ENCODE measurements at places on chromosomes 7 and 10.

GRCh38 chr7:56046721-56047445 lies 4.4 kb downstream of the PSPH start:
- DNase-seq, result no peak

- no peak for DNase-seq
These were observed 4.4 kb upstream of the BICC1 start for GRCh38 chr10:58508316-58508715.

DNA sequence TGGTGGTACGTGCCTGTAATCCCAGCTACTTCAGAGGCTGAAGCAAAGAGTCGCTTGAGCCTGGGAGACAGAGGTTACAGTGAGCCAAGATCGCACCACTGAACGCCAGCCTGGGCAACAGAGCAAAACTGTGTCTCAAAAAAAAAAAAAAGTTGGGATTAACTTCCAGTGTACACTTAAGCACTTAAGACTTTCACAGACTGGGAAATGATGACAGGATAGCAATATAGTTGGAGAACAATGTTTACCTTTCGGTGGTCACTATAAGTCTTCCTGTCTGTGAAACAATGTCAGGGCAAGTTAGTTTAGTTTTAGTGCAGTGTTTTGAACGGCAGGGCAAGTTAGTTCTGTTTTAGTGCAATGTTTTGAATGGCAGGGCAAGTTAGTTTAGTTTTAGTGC lies 130.2 kb downstream of the TPST1 start:
- no peak for DNase-seq

- DNase-seq, result no peak
These were observed 11.3 kb downstream of the ADAM12 start for GRCh38 chr10:126376956-126377355.

DNA sequence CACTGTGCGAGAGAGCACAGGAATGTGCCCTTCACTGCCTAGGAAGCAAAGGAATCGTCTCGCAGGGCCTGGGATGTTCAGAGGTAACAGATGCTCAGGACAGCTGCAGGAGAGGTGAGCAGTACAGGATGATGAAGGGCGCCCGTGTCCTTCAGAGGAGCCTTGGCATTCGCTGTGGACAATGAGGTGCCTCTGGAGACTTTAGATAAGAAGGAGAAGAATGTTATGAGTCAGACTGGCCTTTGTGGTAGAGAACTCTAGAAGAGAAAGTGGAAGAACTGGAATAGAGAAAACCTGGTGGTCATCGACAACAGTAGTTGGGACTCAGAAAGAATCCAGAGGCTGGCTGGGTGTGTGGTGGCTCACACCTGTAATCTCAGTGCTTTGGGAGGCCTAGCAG lies 64.4 kb upstream of the LEP start:
- no peak for DNase-seq

- DNase-seq, result no peak
These were observed 123.3 kb downstream of the PTPN20 start for GRCh38 chr10:47034441-47035051.

DNA sequence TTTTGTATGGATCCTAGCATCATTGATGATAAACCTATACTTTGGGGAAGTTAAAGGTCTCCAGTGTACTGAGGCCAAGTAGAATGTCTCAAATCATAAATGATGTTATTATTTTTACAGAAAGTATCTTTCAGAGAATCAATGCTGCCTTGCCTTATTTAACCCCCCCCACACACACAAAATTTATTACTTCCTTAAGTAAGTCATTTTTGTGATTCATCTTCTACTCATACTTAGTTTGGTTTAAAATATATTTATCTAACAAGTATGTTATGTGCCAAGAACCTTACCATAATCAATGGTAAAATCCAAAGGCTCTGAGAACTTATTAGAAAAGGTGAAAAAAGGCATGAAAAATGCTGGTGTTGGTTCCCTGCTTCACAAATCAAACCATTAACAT lies 18.8 kb upstream of the CLDN12 start:
- no peak for DNase-seq

DNA sequence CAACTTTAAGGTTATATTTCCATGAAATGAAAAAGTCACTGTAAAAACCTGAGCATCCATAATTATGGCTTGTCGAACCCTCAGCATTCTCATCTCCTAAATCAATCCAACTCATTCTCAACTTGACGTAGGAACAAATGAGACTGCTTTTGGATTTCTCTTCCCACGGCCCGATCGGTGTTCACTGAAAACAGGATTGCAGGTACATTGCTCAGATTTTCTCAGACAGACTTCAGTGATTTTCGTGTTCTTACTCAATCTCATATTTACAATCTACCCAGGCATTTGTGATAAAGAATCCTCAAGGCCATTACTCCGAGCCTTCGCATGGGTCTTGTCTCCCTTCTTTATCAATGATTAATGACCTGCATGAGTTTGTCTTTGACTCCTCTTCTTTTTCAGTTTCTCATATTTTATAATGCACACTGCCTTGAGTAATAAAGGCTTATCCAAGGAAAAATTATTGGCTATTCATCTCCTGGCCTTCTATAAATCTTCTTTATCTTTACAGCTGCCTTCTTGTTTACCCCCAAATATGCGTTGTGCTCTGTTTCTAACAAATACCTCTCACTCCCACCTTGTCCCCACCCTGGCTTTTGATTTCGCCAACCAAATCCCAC lies 90.4 kb upstream of the MYO3A start:
- DNase-seq, result no peak

GRCh38 chr7:92259062-92259461 lies 13.3 kb downstream of the ANKIB1 start:
- no peak for DNase-seq

DNA sequence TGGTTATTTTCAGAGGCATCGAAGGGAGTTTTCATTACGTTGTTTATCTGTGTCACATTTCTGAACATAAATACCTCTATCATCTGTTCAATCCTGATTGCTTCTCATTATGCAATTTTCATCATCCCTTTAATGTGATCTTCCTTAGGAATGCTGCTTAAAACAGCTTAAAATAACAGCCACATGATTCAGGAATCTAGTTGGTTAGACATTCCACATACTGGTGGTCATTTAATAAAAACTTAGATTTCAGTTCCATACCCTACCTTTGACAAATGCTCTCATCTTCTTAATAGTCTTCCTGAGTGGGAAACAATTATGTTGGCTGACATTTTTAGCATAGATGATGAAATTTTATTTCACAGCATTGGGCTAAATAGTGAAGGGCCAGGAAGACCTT lies 191.3 kb upstream of the CDCA7L start:
- no peak for DNase-seq

DNA sequence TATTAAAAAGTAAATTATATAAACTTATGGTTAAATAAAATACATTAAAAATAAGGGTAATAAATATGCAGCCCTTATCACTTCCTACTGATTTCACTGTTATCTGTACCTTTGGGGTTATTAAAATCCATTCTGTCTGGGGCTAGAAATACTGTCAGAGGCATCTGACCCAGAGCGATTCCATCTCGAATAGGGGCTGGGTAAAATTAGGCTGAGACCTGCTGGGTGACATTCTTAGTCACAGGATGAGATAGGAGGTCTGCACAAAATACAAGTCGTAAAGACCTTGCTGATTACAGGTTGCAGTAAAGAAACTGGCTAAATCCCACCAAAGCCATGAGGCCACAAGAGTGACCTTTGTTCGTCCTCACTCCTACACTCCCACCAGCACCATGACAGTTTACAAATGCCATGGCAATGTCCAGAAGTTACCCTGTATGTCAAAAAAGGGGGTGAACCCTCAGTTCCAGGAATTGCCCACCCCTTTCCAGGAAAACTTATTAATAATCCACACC lies 77.6 kb downstream of the COBL start:
- DNase-seq, result no peak

- DNase-seq, result no peak
These were observed 28.4 kb downstream of the ITGB1 start for GRCh38 chr10:32929634-32930033.

- DNase-seq, result no peak
These were observed 1050.7 kb downstream of the SORCS3 start for GRCh38 chr10:105691811-105692210.

GRCh38 chr7:79452032-79452494 lies 1.4 kb downstream of the MAGI2 start:
- no peak for DNase-seq

GRCh38 chr7:83732305-83732704 lies 83.4 kb upstream of the SEMA3E start:
- no peak for DNase-seq

- DNase-seq, result no peak
These were observed 381.1 kb upstream of the SEMA3D start for GRCh38 chr7:85567983-85568382.

GRCh38 chr10:86970162-86970981 lies 2.1 kb downstream of the ADIRF start:
- DNase-seq, result no peak

DNA sequence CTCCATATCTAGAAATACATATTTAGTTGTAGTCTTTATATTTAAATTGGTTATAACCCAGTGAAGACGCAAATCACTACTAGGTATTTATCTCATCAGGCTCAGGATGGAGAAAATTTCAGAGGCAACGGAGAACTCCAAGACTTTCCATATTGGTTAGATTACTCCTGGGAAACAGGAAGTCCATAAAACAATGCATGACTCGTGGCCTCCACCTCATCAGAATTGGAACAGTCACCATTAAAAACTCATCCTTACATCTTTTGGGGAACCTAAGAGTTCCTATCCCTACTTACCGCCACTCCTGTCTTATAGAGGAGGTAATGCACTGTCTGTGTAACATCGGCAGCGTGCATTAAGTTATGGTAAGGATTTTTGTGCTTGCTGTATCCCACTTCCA lies 177.6 kb downstream of the PPP1R17 start:
- no peak for DNase-seq

DNA sequence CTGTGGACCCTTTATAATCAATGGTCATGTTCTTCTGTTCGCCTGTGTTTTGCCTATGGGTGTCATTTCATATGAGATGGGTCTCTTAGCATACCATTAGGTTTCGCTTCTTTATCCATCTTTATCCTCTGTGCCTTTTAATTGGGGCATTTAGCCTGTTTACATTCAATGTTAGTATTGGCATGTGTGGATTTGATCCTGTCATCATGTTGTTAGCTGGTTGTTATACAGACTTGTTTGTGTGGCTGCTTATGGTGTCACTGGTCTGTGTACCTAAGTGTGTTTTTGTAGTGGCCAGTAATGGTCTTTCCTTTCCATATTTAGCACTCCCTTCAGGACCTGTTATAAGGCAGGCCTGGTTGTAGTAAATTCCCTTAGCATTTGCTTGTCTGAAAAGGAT lies 90.3 kb downstream of the MYO3A start:
- no peak for DNase-seq

GRCh38 chr10:97518301-97519043 lies 19.7 kb downstream of the UBTD1 start:
- no peak for DNase-seq

DNA sequence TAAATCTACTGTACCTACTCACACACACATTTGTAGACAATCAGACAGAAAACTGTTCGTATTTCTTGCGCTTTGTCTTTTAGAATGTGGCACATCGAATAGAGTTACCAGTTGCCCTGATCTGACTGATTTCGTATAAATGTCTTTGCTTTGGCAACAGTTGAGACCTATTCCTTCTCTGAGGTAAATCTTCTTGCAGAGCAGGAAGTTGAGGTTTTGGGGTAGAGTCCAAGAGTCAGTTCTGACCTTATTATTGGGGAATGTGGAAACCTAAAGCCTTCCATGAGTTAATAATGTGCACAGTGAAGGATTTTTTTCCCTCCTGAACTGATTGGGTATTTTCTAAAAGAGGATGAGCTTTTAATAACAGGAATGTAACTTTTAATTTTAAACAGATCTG lies 135.3 kb downstream of the KIAA1217 start:
- no peak for DNase-seq

- no peak for DNase-seq
These were observed 13.9 kb downstream of the TET1 start for GRCh38 chr10:68574051-68574450.

DNA sequence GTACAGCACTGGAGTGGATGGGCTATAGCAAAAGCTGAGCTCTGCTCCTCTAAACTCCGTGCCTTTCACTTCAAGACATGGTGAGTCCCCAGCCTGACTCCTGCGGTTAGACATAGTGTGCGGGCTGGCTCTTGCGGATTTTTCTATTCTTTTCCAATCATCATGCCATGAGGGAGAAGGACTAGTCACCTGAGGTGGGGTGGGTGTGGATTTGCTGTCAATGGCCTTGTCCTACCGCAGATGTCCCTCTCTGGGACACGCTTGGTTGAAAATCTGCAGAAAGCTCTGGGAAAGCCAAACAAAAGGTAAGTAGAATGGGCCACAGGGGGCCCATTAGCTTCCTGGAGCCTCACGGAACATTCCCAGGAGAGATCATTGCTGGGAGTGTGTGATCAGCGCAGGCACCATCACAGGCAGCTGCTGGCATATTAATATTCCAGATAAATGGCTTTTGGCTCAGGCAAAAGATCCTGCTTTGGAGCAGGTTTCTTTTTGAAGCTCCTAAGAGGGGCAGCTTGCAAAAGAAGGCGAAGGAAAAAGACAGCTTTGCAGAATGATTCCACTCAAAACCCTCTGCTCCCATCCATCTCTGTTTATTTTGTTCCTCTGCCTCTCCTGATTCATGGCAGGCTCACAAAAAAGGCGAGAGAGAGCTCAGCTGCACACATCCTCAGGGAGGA lies 509.0 kb upstream of the ZMIZ1 start:
- no peak for DNase-seq

GRCh38 chr10:93945819-93946218 lies 47.9 kb upstream of the PLCE1 start:
- no peak for DNase-seq

GRCh38 chr7:101901661-101902491 lies 84.5 kb downstream of the CUX1 start:
- no peak for DNase-seq

DNA sequence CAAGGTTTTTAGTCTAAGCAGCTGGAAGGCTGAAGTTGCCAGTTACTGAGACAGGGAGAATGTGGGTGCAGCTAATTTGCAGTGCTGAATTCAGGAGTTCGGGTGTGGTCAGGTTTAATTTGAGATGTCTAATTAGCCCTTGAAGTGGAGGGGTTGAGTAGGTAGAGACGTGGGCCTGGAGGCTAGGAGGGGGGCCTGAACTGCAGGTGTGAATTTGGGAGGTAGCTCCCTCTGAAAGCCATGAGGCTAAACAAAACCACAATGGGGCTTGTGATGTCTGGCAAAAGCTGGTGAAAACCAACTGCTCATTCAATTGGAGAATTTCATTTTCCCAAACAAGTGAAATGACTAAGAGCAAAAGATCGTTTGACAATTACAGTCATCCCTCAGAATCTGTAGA lies 246.0 kb upstream of the NFE2L3 start:
- no peak for DNase-seq

GRCh38 chr10:82660205-82660604 lies 785.2 kb downstream of the NRG3 start:
- DNase-seq, result no peak

GRCh38 chr7:116500078-116500853 lies 728 bp downstream of the CAV2 start:
- no peak for DNase-seq

DNA sequence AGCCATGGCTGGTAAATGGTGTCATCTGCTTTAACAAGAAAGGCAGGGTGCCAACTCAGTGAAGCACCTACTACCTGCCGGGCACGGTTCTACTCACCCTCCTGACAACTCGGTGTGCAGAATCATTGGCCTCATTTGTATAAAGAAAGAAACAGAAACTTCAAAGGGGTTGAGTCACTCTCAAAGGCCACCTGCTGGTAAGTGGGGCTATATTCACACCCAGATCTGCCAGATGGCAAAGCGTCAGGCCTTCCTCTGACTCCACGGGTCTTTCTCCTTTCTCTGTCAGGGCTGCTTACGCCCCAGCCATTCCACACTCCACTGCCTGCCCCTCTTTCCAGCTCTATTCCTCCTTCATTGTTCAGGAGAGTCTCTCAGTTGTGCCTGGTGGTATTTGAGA lies 309.2 kb downstream of the GFRA1 start:
- no peak for DNase-seq

GRCh38 chr10:127802531-127803095 lies 65.6 kb downstream of the FOXI2 start:
- no peak for DNase-seq
